ENCODE measurements at places on chromosomes 2 and 18.

DNA sequence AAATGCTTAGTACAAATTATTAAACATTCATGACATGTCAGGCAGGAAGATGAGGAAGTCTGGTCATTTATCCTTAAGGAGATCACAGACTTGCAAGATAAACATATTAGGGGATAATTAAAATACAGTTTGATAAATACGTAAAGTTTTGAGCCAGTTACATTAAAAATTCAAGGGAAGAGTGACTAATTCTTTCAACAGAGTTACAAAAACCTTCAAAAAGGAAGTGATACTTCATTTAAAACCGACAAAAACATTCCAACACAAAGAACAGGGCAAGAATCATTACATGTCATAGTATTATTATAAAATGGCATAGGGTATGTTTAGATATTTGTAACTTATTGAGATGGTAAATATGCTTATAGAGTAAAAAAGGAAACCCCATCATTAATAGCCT, 636.0 kb downstream of the NR4A2 start:
- DNase-seq = no peak

GRCh38 chr18:27144672-27145071, 40.4 kb downstream of the CHST9 start:
- DNase-seq = no peak

DNA sequence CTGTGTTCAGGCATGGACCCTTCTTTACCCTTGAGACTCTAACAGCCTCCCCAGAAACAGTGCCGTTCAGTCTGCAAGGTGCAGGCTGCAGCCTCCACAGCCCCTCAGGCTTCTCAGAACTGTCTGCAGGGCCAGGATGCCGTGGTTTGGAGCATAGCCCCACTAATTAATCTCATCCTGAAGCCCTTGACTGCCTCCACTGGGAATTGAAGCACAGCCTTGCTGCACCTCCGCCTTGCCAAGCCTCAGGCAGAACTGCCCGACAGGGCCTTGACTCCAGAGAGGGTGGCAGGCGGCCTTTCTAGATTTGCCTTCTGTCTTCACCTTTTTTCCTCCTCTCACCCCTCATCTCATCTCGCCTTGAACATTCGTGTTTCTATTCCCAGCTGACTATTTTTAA, 119.8 kb downstream of the NRP2 start:
- peak; percentile 54 for DNase-seq

- DNase-seq = no peak
Observed at GRCh38 chr2:156309167-156309566, 23.4 kb downstream of the NR4A2 start.

DNA sequence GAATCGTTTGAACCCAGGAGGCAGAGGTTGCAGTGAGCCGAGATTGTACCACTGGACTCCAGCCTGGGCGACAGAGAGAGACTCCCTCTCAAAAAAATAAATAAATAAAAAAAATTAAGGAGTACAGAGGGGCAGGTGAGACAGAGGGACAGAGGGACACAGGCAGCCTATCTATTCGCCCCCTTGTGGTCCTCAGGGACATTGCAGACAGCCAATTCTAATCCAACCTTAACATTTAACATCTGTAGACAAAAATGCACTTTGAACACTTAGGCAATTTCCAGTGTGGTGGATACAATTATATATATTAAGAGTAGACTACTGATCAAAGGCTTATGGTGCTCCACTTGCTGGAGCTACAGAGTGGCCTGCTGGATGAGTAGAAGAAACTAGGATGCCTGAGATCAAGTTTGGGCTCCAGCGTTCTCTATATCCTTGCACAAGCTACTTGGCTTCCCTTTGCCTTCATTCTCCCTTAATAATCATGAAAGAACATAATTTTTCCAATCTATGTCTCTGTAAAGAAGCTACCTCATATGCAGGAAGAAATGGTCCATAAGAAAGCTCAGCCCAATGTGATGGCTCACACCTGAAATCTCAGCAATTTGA, 8.2 kb upstream of the SMARCAL1 start:
- DNase-seq = peak; percentile 42

- peak; percentile 46 for DNase-seq
Observed at GRCh38 chr2:179579800-179580199, 281.6 kb downstream of the ZNF385B start.

GRCh38 chr2:48282161-48282680, 247.7 kb upstream of the STON1 start:
- DNase-seq = no peak

DNA sequence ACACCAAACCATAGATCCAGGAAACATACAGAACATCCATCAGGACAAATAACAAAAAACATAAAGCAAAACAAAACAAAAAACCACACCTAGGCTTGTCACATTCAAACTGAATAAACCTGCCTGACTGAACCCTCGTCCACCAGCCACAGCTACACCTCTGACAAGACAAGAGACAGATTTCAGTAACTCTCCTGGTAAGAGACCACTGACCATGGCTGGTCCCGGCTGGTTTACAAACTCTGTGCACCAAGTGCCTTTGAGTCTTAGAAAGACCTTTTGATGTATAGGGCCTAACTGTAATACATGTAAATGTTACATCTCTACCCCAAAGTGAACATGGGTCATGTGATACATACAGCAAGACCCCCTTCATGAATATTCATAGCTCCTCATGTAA, 4.8 kb upstream of the SLC66A2 start:
- no peak for DNase-seq

Data from astrocyte of the hippocampus (primary cell).